ENCODE measurements at places on chromosomes 16 and 17.

DNA sequence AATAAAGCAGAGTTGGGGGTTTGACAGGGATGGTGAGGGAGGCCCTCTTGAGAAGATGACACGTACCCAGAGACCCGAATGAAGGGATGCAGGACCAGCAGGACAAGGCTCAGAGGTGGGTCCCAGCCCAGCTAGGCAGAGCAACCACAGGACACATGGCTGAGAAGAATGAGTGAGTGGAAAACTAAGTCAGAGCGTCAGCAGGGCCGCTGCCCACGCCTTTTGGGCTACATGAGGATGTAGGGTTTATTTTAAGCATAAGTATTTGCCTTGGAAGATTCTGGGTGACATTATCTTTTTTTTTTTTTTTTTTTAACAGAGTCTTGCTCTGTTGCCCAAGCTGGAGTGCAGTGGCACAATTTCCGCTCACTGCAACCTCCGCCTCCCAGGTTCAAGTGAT is 176.0 kb downstream of the TMEM132E start:
- DNase-seq: no peak

DNA sequence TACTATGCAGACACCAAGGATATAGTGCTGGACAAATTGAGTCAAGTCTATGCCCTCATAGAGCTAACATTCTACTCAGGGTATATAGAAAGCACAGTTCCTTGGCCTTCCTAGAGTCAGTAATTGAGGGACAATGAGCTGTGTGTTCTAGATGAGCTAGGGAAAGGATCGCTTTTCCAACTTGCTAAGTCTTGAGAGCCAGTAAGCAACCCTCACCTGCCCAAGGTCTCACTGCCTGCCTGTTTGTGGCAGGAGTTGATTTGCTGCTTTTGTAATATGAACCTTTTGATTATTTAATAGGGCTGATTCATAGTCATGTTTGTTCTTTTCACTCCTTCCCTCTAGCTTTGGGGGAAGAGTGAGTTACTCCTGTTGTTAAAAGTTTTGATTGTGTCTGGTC is 6.5 kb downstream of the DDX42 start:
- DNase-seq: no peak

- DNase-seq: no peak
Observed at GRCh38 chr16:12240036-12240435, 263.5 kb downstream of the SNX29 start.

- DNase-seq: no peak
Observed at GRCh38 chr16:35687071-35687470, 2227.7 kb downstream of the TP53TG3F start.

GRCh38 chr17:62892870-62893338 is 73.1 kb upstream of the TANC2 start:
- no peak for DNase-seq

- DNase-seq: no peak
Observed at GRCh38 chr16:75111961-75112733, 4.4 kb downstream of the LDHD start.

DNA sequence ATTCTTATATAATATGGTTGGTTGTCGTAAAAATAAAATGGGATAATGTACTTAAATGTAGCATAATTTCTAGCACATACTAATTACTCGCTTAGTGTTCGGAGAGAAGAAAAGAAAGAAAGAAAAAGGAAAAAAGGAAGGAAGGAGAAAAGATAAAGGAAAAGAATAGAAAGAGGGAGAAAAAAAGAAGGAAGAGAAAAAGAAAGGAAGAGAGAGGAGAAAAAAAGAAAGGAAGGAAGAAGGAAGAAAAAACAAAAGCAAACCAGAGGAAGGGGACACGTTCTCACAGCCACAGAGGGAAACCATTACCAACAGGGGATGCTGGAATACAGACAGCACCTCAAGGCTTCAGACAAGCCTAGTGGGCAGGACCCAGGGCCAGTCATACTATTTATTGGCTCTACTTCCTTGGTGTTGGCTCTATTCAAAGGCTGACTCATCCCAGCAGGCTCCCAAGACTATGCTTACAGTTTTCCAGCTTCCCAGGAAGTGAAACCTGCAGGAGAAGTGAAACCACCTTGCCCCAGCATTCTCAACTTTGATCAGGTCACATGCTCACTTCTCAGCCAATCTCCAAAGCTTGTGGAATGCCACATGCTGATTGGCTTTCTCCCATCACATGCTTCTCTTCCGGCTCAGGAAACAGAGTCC is 273.5 kb upstream of the IRX5 start:
- DNase-seq: no peak

DNA sequence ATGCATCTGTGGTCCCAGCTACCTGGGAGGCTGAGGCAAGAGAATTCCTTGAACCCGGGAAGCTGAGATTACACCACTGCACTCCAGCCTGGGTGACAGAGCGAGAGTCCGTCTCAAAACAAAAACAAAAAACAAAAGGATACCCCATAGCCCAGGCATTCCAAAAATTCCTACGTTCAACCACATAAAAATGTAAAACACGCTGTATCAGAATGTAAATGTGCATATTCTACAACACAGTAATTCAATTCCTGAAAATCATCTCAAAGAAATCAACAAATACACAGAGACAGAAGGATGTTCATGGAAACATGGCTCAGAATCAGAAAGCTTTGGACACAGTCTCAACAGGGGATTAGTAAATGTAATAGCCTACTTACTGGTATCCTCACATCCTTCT is 33.0 kb downstream of the COG7 start:
- no peak for DNase-seq

- no peak for DNase-seq
Observed at GRCh38 chr17:77836557-77837041, 121.9 kb upstream of the TNRC6C start.

DNA sequence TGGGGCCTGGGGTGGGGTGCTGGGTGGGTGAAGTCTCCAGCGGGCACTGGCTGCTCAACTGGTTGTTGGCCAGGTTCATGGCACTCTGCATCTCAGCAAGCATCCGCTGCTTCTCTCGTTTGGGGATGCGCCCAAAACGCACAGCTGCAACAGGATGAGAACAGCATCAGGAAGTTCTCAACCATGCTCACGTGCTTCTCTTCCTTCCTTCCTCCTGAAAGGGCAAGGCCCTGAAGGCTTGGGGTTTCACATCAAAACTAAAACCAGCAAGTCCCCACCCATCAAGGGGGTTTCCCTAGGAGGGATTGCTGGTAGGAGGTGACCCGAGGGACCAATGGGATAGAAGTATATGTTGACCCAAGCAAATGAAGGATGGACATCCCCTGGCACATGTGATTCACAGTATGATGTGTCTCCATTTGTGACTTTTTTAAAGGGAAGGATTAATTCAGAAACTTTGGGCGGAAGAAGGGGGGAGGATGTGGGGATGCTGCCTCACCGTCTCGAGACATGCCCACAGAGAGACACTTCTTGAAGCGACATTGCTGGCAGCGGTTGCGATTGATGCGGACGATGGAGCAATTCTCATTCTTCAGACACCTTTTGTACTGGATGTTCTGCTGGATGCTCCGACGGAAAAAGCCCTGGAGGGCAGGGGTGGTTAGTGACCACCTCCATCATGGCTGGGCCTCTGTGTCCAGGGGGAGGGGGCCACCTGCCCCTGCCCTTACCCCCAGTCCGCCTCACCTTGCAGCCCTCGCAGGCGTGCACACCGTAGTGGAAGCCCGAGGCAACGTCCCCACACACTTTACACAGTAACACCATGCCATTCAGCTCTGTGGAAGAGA is 4.2 kb downstream of the NR1D1 start:
- peak; percentile 50 for DNase-seq

GRCh38 chr17:34130544-34130943 is 124.5 kb upstream of the CCL2 start:
- no peak for DNase-seq

GRCh38 chr17:2397247-2398171 is 3.4 kb downstream of the MNT start:
- no peak for DNase-seq

GRCh38 chr17:72804949-72805707 is 287.4 kb downstream of the SLC39A11 start:
- no peak for DNase-seq

DNA sequence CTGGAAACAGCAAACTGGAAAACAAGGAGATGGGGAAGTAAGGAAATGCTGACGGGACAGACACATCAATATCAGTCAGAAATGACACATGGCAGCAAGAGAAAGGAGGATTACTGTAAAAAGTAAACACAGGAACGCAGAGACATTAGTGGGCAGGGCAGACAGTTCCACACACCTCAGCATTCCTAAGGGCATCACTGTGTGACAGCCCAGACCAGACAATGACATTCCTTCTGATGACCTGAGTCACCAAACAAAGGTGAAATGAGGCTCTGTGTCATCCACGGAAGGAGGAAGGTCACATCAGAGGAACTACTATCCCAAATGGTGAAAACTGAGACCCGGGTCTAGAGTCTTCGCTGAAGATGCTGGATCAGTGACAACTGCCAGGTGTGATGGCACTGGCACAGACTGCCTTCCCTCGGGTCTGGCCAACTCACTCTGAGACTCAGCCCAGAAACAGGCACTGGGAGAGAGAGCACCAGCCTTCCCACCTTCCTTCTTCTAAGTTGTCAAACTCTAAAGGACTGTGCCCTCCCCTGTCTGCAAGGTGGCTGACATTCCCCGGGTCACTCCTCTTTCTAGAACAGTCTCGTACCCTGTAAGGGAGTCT is 36.7 kb downstream of the TK2 start:
- no peak for DNase-seq

- DNase-seq: no peak
Observed at GRCh38 chr17:40558890-40559563, 6.2 kb downstream of the CCR7 start.

- no peak for DNase-seq
Observed at GRCh38 chr16:15752717-15753488, 102.9 kb downstream of the NDE1 start.

- no peak for DNase-seq
Observed at GRCh38 chr16:23293016-23293415, 9.1 kb upstream of the SCNN1B start.

- DNase-seq: peak; percentile 61
Observed at GRCh38 chr17:74210191-74211140, 2.9 kb upstream of the TTYH2 start.

GRCh38 chr17:28446716-28447395 is 26.6 kb upstream of the SLC13A2 start:
- DNase-seq: no peak

DNA sequence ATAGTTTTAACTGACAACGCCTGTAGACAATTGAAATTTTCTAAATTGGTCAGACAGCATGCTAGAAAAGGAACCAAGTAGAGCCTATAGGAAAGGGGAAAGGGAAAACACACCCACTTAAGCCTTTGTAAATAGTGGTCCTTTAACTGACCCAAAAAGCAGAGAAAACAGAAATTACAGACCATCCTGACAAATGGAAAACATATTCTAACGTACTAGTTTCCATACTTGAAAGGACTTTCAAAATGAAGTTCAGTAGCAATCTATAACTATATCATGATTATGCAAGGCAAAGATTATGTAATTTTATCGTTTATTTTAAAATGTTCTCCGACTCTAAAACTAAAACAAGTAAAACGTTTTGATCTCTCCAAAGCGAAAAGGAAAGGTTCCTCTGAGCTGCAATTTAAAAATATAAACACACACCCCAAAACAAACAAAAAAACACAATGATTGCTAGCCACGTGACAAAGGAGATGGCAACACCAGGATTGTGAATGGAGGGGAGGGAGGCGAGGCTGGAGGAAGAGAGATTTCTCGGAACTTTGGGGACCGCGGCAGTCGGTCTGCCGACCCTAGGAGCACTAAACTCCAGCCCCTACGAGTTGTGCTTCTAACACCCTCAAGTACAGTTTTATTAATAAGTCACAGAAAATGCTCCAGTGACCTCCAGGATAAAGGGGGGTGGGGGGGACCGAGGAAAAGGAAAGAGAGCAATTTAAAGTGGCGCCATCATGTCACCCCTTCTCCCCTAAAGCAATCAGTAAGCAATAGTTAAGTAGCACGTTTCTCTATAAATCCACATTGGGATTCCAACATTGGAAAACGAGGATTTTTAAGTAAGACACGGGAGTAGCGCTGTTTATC is 1.7 kb downstream of the KANSL1 start:
- DNase-seq: no peak

- DNase-seq: no peak
Observed at GRCh38 chr16:75572864-75573542, 6.8 kb downstream of the GABARAPL2 start.

DNA sequence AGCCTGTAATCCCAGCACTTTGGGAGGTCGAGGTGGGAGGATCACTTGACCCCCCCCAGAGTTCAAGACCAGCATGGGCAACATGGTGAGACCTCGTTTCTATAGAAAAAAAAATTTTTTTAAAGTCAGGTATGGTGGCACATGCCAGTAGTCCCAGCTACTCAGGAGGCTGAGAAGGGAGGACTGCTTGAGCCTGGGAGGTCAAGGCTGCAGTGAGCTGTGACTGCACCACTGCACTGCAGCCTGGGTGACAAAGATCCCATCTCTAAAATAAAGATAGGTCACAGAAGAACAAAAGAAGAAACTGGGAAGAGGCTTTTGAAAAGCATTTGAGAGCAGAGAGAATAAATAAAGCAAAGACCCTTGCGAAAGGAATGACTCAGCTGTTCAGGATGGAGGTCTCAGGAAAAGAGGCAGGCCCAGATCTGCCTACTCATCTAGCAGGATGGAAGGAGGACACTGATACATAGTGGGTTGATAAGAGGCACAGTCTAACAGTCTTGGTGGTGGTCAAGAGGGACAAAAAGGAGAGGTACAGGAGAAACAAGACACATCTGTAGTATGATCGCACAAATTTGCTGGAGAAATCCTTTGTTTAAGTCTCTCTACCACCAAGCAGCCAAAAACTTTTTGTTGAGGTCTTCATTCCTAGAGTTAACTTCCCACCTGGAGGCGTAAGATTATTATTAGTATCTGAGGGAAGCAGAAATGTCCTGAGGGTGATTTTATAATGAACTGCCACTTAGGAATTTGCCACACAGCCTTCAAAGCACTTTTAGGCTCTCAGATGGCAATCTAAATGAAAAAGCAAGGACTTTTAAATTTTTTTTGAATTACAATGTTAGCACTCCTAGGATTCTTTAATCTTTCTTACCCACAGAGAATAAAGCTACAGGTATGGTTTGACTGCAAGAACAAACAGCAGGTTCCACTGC is 17.6 kb downstream of the ZSWIM7 start:
- DNase-seq: no peak

DNA sequence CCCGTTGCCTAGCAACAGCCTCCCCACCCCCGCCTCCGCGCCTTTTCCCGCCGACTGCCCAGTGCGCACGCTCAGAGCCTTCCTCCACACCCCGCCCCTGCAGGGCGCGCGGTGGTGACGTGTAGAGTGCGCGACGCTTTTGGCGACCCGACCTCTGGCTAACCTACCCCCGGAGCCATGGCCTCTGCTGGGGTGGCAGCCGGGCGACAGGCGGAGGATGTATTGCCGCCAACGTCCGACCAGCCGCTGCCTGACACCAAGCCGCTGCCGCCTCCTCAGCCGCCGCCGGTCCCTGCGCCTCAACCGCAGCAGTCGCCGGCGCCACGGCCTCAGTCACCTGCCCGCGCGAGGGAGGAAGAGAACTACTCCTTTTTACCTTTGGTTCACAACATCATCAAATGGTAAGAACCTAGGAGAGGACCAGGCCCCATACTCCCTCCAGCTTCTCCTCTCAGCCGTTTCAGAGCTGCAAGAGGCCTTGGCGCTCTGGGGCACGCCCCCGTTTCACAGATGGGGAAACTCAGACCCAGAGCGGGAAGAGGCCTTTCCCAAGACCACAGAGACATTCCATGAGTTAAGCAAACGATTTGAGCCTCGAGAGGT is at the start of gene MED9:
Gene MED9 (plus strand): TSS at position 136 of the 603 bp plus-strand sequence. CDS start 42 bp downstream, at position 178.
- DNase-seq: peak; percentile 89

- DNase-seq: no peak
Observed at GRCh38 chr16:75322740-75323139, 71.3 kb upstream of the BCAR1 start.

Data from stimulated activated CD8-positive, alpha-beta memory T cell treated with anti-CD3 and anti-CD28 coated beads, Interleukin-15, amount 100 ng/mL, for 4 hours (primary cell).